ENCODE measurements at places on chromosomes 3 and 15.

DNA sequence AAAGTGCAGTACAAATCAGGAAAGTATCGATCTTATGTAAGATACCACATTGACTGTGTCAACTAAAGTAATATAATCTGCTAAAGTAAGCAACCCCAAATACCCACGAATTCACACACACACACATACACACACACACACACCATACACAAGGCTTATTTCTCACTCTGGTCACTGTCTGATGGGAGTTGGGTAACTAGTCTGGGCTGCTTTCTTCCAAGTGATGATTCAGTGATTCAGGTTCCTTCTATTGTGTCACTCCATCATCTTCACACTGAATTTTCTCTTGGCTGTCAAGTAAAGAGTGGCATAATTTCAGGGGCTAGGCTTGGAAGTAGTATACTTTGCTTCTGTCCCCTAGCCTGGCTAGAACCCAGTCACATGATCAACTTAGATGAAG lies 104.8 kb upstream of the CCDC54 start:
- no peak for DNase-seq

- no peak for DNase-seq
Observed at GRCh38 chr3:31235062-31235700, 297.5 kb upstream of the STT3B start.

DNA sequence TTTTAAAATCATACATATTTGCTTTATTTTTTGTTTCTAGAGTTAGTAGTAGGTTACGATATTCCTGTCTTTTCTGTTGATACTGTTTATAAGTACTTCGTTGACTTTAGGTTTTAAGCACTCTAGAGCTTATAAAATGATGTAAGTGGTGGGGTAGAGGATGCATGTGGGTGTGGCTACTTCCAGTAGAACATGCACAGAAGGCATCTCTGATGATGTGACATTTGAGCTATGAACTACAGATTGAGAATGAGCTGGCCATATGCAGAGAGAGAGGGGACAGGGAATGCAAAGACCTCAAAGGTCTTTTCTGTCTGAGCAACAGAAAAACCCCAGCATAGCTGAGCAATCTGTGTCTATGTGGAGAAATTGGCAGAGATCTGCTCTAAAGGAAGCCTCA lies 233.9 kb upstream of the STAC start:
- DNase-seq, result no peak

GRCh38 chr3:15313461-15313860 lies 18.9 kb downstream of the SH3BP5 start:
- no peak for DNase-seq

- no peak for DNase-seq
Observed at GRCh38 chr15:33888176-33888575, 80.1 kb upstream of the CHRM5 start.

All from KBM-7 (cell line).